ENCODE measurements at places on chromosomes 2 and 18.

GRCh38 chr2:239469106-239469960 lies 68.5 kb upstream of the HDAC4 start:
- DNase-seq: no peak

DNA sequence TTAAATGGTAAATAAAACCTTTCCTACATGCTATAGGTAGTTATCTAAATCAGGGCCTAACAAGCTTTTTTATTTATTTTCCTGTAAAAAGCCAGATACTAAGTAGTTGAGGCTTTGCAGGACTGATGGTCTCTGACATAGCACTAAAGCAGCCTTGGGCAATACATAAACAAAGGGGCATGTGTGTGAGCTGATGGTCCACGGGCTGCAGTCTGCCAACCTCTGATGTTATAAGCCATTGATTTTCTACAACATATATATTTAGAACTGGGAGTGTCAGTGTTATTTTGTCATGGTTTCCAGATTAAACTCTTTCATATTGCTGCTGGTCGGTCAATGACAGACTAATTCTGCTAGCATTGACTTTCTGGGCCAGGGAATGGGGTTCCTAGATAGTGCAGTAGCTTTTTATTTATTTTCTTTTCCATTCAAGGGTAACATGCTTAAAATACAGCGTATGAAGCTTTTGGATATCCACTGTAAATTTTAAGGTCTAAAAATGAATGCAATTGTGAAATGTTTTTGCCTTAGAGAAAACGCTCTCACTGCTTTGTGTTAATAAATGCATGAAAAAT lies 134.0 kb downstream of the NEDD4L start:
- no peak for DNase-seq

DNA sequence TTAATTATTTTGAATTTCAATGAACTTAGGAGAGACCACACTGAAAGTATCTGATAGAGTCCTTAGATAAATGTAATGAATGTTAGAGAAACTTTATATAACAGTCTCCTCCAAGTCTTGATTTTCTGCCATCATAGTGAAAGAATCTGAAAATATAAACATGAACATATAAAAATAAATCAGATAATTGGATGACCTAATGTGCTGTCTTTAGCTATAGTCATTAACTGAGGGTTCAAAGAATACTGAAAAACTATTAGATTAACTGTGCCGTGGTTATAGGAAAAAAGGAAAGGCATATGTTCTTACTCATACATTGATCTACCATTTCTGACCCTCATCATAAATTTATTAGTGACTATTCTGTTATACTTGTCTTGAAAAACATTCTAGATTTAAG lies 47.0 kb upstream of the SPAG16 start:
- DNase-seq: peak; percentile 33

DNA sequence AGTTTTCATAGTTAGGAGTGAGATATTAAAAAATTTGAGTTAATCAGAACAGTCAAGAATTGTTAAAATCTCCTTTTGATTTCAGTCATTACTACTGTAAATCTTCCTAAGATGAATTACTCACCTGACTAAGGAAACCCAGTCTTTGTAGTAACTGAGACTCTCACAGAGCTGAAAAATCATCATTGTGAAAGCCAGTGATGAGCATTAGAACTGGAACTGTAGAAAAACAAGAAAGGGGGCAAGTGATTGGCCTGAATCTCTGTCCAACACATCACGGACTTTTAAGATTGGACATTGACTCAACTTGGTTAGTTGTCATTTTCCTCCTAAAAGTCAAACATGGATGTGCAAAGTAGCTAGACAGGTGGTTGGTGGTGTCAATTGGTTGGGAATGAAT lies 21.9 kb downstream of the SETBP1 start:
- no peak for DNase-seq

- no peak for DNase-seq
Measured at GRCh38 chr18:27789406-27789805, 387.5 kb downstream of the CDH2 start.

GRCh38 chr2:142693171-142693950 lies 184.1 kb upstream of the KYNU start:
- no peak for DNase-seq

DNA sequence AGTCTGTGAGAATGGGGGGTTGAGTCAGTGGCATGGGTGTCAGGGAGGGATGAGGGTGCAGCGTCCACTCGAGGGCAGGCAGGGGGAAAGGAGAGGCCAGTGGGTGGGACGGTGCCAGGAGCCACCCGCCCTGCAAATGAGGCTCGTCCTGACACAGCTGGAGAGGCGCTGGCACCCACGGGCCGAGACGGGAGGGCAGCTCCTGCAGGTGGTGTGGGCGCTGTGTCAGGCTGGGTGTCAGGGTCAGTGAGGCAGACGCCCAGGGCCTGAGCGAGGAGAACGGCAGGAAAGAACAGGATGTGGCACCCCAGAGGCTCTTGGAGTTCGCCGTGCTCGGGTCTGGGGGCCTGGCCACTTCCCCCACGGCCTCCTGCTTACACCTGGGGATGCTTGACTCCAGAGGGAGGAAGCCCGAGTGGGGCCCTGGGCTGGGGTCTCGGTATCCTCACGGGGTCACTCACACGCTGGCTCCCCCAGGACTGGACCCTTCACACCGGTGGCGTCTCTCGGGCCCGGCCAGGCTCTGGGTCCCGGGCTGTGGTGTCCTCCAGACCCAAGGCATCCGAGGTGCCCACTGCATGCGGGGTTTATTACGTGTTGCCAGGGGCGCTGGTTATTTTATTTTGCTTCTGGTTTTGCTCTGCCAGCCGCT lies 130.5 kb upstream of the CTDP1 start:
- no peak for DNase-seq

DNA sequence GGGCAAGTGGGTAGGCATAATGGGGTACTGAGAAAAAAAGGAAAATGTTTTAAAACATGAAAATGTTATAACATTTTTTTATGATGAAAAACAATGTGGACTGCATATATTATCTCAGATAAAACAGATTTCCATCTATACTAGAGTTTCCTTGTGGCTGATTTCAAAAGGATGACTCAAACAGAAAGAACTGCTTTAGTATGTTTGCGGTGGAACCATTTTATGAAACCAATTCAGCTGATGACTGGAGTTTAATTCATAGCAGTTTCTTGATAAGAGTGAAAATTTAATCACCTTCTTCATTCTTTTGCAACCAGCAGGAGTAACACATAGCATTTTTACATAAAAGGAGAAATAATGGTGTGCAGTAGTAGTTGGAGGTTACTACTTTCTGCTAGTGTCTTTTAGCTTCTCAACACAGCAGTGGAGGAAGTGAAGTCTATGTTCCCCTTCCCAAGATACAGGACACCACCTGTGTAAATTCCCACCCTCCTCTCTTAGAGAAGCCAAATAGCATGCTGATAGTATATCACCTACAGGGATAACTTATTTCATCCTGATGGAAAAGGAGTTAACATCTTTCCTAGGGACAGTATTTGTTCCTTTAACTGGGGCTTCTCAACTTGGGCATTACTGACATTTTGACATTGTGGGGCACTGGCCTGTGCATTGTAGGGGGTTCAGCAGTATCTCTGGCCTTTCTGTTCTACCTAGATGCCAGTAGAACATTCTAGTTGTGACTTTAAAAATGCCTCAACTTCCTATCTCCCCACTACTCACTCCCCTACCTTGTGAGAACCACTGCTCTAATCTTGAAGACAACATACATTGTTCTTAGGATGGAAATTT lies 29.9 kb downstream of the PELI1 start:
- peak; percentile 83 for DNase-seq

- DNase-seq: no peak
Measured at GRCh38 chr2:15337996-15338666, 223.0 kb downstream of the NBAS start.

- DNase-seq: peak; percentile 85
Measured at GRCh38 chr2:215430528-215431187, 5.2 kb downstream of the FN1 start.

GRCh38 chr18:6013171-6013810 lies 118.0 kb upstream of the TMEM200C start:
- DNase-seq: peak; percentile 24

DNA sequence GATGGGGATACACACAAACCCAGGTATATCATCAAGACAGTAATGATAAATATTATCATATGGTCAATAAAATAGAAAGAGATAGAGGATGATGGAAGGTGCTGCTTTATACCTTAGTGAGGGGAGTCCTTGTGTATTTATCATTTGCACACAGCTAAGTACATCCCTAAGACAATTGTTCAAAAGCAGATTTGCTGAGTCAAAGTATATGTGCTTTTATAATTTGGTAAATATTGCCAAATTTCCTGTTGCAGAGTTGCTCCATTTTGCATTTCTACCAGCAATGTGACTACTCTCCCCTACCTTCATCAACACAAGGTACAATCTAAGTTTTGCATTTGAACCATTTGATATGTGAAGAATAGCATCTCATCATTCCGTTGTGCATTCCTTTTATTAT lies 22.6 kb upstream of the PLEK start:
- DNase-seq: no peak

GRCh38 chr2:8500124-8501054 lies 181.5 kb upstream of the ID2 start:
- DNase-seq: no peak

DNA sequence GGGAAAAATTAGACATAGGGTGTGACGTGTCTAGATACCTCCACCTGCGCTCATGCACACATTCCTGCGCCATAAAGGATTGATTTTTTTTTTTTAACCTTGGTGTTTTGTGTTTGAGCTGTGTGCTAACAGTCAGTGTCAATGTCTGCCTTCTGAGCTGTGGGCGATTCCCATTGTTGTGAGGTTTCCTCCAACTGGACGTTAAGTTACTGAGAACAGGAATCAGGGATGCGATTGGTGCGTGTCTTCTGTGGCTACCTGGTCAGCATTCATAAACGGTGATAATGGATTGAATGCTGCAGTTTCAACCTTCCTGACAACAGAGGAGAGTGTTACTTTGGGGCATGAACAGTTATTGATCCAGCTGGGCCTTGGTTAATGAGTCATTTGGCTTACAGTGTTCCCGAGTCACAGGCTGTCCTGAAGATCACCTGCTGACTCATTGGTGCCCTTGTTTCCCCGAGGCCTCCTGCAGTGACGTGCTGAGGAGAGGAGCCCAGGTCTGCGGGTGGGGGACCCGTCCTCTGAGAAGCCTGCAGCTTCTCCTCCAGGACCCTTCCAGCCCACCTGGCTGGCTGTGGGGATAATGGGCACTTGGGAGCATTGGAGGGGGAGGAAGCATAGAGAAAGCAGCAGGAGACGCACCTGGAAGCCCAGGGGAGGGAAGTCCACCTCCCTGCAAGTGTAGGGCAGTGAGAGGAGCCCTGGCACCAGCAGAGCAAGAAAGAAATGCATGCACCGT lies 25.8 kb upstream of the CABYR start:
- peak; percentile 27 for DNase-seq

DNA sequence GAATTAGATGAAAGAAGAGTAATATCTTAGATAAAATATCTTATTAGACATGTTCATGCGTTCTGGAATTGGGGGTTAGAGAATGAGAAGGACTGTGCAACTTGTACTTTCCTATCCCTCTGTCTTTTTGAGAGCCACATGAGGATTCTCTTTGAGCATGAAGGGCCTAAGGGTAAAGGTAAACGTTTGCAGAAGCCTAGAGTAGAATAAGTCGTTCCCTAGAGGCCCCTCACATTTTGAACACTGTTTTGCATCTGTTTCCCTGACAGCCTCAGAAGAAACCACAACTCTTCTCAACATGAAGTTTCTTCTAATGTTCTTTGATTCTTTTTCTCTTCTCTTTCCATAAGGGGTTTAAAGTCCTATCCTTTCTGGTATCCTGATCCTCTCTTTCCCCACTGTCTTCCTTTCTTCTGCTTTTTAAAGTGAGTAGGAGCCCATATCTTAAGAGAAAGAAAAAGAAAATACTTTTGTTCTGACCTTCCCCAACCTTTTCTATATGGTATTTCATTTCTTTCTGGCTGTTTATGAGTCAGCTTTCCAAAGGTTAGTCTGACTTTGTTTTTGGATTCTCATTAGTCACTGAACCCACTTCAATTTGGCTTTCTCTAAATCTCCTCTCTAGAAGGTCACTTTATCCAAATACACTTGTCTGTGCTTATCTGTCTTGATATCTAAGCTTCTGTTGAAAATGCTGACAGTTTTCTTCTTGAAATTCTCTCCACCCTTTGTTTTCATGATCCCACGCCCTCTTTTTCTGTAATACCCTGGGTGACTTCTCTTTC lies 34.8 kb downstream of the PPP1R1C start:
- DNase-seq: peak; percentile 17

GRCh38 chr2:160783474-160783873 lies 289.9 kb upstream of the RBMS1 start:
- DNase-seq: peak; percentile 72

- peak; percentile 48 for DNase-seq
Measured at GRCh38 chr2:119407430-119408220, 24.0 kb upstream of the TMEM37 start.

GRCh38 chr2:26521054-26521912 lies 43.4 kb upstream of the OTOF start:
- DNase-seq: no peak

GRCh38 chr2:190188289-190188688 lies 125.8 kb upstream of the MSTN start:
- no peak for DNase-seq

- peak; percentile 32 for DNase-seq
Measured at GRCh38 chr2:75432761-75433361, 127.9 kb downstream of the EVA1A start.

GRCh38 chr18:24136967-24137373 lies 1.9 kb upstream of the CABYR start:
- peak; percentile 9 for DNase-seq

- DNase-seq: no peak
Measured at GRCh38 chr2:11659115-11659475, 10.9 kb downstream of the NTSR2 start.

DNA sequence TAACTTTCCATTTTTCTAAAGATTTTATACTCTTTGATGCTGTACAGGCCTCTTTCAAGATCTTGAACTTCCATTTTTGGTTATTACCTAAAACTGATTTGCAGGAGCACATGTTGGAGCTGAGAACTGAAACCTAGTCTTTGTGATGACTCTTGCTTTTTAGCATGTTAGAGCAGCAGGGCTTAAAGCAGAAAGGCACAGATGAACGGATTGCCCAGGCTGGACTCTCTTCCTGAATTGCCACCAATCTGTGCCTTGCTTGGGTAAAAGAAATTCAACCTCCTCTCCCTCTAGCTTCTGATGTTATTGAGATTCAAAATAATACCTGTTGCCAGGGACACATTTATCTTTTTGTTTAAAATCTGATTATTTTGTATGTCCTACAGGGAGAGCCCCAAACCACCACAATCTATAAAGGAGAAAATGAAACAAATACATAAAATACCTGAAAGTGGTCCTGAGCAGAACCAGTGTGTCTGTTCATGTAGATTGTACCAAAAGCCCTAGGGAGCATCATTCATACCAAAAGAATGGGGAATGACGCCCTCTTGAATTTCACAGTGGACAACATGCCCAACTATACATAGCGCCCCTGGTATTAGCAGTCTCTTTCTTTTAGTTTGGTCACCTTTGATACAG lies 277.0 kb upstream of the MAP2 start:
- no peak for DNase-seq

GRCh38 chr2:59413751-59414570 lies 1139.5 kb downstream of the BCL11A start:
- no peak for DNase-seq

GRCh38 chr2:183081911-183082310 lies 3.4 kb downstream of the DUSP19 start:
- no peak for DNase-seq

GRCh38 chr2:28420722-28421121 lies 28.1 kb downstream of the FOSL2 start:
- DNase-seq: no peak
